ENCODE measurements at places on chromosomes 12 and 14.

DNA sequence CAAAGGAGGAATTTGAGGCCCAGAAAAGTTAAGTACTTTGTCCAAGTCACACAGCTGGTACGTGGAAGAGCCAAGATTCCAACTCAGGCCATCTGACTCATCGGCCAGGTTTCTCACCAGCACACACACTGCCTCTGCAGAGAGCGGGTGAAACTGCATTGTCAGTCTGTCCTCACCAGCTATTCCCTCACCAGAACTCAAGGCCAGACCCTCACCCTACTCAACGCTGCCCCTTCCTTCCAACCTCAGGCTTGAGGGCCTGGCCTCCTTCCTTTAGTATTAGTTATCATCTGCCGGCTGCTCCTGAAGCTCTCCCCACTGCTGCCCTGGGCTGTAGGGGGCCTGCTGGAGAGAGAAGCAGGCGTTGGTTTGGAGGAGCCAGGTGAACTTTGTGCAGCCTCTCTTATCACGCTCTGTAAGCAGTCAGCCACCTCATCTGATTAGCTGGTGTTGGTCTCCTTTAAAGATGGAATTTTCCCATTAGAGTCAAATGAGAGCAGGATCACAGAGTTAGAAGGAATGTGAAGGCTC lies 16.6 kb upstream of the PLEK2 start:
- no peaks in the 10 kb centered on the region for H3K36me3 ChIP-seq
- H3K4me1 ChIP-seq = peaks cover 7% of the 10 kb centered on the region
- DNase-seq = no peak
- H3K27ac ChIP-seq = no peak overlapping the region
- H3K27me3 ChIP-seq = peaks cover 17% of the 10 kb centered on the region
- no peak overlapping the region for H3K4me3 ChIP-seq

- no peak overlapping the region for H3K27ac ChIP-seq
- H3K27me3 ChIP-seq = no peaks in the 10 kb centered on the region
- H3K4me3 ChIP-seq = no peak overlapping the region
- H3K36me3 ChIP-seq = no peaks in the 10 kb centered on the region
- no peaks in the 10 kb centered on the region for H3K4me1 ChIP-seq
- DNase-seq = no peak
Measured at GRCh38 chr14:61653507-61653906, 41.8 kb upstream of the HIF1A start.

- H3K4me3 ChIP-seq = no peak overlapping the region
- H3K36me3 ChIP-seq = peaks cover 32% of the 10 kb centered on the region
- no peaks in the 10 kb centered on the region for H3K27me3 ChIP-seq
- DNase-seq = no peak
Measured at GRCh38 chr12:50720085-50720484, 43.8 kb upstream of the ATF1 start.

GRCh38 chr12:25699454-25699853 lies 146.4 kb upstream of the LMNTD1 start:
- H3K4me1 ChIP-seq = no peaks in the 10 kb centered on the region
- H3K27me3 ChIP-seq = no peaks in the 10 kb centered on the region
- no peak overlapping the region for H3K27ac ChIP-seq
- no peaks in the 10 kb centered on the region for H3K36me3 ChIP-seq

GRCh38 chr14:72792051-72792788 lies 101.7 kb downstream of the DPF3 start:
- H3K4me3 ChIP-seq = no peak overlapping the region
- H3K4me1 ChIP-seq = peaks cover 3% of the 10 kb centered on the region
- H3K36me3 ChIP-seq = no peaks in the 10 kb centered on the region
- no peak overlapping the region for H3K27ac ChIP-seq

- peaks cover 13% of the 10 kb centered on the region for H3K27me3 ChIP-seq
- H3K4me1 ChIP-seq = no peaks in the 10 kb centered on the region
- H3K27ac ChIP-seq = no peak overlapping the region
- DNase-seq = no peak
- H3K4me3 ChIP-seq = no peak overlapping the region
Measured at GRCh38 chr14:105075379-105076295, 10.4 kb upstream of the GPR132 start.

DNA sequence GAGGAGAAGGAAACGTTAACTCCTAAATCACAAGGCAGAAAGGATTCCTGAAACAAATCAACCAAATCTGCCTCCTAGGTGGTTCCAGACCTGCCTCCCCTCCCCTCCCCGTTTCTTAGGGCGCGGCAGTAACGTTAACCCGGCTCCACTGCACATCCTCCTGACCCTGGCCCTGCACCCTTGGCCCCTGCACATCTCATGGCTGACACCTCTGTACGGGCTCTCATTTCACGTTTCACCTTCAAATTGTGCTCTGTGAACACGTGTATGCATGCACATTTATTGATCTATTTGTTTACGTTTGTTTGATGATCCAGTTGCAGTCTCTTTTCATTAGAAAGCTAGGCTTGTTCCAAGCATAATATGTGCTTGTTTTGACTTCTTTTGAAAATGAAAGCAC lies 358.1 kb downstream of the ADGRD1 start:
- H3K4me3 ChIP-seq = no peak overlapping the region
- H3K27ac ChIP-seq = no peak overlapping the region
- DNase-seq = no peak
- H3K36me3 ChIP-seq = no peaks in the 10 kb centered on the region
- no peaks in the 10 kb centered on the region for H3K4me1 ChIP-seq
- no peaks in the 10 kb centered on the region for H3K27me3 ChIP-seq

- no peak overlapping the region for H3K4me3 ChIP-seq
- H3K36me3 ChIP-seq = no peaks in the 10 kb centered on the region
- DNase-seq = no peak
- no peaks in the 10 kb centered on the region for H3K4me1 ChIP-seq
- H3K27me3 ChIP-seq = peaks cover 13% of the 10 kb centered on the region
Measured at GRCh38 chr12:52352951-52353350, 14.3 kb downstream of the KRT85 start.

- no peak overlapping the region for H3K27ac ChIP-seq
- no peak overlapping the region for H3K4me3 ChIP-seq
- no peak for DNase-seq
- H3K27me3 ChIP-seq = no peaks in the 10 kb centered on the region
- H3K4me1 ChIP-seq = no peaks in the 10 kb centered on the region
Measured at GRCh38 chr14:65753061-65753460, 340.5 kb downstream of the FUT8 start.

DNA sequence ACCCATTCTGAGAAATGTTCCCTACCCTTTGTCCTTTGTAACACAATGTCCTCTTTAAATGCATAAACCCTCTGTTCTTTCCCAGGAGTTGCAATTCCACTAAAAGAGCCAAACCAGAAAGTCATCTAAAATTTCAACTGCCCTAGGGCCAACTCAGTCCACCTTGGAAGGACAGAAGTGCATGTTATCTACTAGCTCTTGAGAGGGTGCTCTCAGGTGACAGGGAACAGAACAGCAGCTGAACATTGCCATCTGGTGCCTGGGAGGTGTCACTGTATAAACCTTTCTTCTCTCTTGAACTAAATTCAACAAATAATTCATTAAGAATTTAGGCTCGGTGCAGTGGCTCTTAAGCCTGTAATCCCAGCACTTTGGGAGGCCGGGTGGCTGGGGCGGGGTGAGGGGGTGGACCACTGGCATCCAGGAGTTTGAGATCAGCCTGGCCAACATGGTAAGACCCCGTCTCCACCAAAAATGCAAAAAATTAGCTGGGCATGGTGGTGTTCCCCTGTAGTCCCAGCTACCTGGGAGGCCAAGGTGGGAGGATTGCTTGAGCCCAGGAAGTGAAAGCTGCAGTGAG lies 10.3 kb upstream of the FERMT2 start:
- DNase-seq = peak; percentile 47
- H3K4me1 ChIP-seq = peaks cover 2% of the 10 kb centered on the region
- no peak overlapping the region for H3K4me3 ChIP-seq
- no peaks in the 10 kb centered on the region for H3K36me3 ChIP-seq

- no peaks in the 10 kb centered on the region for H3K36me3 ChIP-seq
- no peak overlapping the region for H3K27ac ChIP-seq
- DNase-seq = no peak
- H3K4me3 ChIP-seq = no peak overlapping the region
- peaks cover 27% of the 10 kb centered on the region for H3K27me3 ChIP-seq
- peaks cover 14% of the 10 kb centered on the region for H3K4me1 ChIP-seq
Measured at GRCh38 chr12:132284071-132284826, 45.1 kb downstream of the GALNT9 start.

DNA sequence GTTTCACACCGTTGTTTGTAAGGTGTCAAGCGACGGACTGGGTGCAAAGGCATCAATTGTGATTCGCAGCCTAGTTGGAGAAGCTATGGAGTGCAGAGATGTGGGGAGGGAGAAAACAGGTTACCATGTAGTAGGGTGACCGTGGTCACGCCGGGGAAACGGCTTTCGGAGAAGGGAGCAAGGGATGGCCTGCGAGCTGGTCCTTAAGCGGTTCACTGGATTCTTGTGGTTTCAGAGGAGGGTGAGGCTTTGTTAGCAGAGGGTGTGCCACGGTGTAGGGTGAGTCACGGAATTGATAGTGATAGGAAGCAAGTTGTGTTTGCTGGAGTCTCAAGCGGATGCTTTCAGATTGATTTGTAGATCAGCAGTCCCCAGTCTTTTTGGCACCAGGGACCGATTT lies 2.3 kb downstream of the PIWIL1 start:
- H3K4me1 ChIP-seq = no peaks in the 10 kb centered on the region
- H3K4me3 ChIP-seq = no peak overlapping the region
- no peaks in the 10 kb centered on the region for H3K36me3 ChIP-seq
- peaks cover 26% of the 10 kb centered on the region for H3K27me3 ChIP-seq
- no peak overlapping the region for H3K27ac ChIP-seq

DNA sequence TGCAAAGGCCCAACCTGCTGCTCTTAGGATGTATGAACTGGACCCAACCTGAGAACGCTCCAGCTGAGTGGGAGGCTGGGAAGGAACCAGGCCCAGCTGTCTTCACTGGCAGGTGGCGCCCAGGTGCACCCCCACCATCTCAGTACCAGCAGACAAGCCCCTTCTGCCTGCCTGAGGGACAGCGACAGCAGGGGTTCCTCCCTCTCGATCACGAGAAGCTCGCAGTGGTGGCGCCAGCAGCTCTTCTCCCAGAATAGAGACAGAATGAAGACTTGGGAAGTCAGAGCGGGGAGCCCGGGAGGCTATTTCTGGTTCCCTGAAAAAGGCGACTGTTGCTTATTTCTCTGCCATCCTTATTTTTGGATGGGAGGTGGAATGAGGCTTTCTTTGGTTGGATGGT lies 46.5 kb downstream of the CHGA start:
- H3K36me3 ChIP-seq = no peaks in the 10 kb centered on the region
- H3K4me1 ChIP-seq = no peaks in the 10 kb centered on the region
- no peaks in the 10 kb centered on the region for H3K27me3 ChIP-seq
- no peak overlapping the region for H3K4me3 ChIP-seq
- no peak overlapping the region for H3K27ac ChIP-seq
- DNase-seq = no peak

GRCh38 chr12:122206976-122207375 lies 3.5 kb downstream of the B3GNT4 start:
- peaks cover 47% of the 10 kb centered on the region for H3K27me3 ChIP-seq
- H3K4me3 ChIP-seq = no peak overlapping the region
- H3K36me3 ChIP-seq = peaks cover 42% of the 10 kb centered on the region

- no peaks in the 10 kb centered on the region for H3K36me3 ChIP-seq
- no peak overlapping the region for H3K4me3 ChIP-seq
- DNase-seq = no peak
- no peaks in the 10 kb centered on the region for H3K27me3 ChIP-seq
Measured at GRCh38 chr12:57887631-57888408, 41.3 kb upstream of the CTDSP2 start.

DNA sequence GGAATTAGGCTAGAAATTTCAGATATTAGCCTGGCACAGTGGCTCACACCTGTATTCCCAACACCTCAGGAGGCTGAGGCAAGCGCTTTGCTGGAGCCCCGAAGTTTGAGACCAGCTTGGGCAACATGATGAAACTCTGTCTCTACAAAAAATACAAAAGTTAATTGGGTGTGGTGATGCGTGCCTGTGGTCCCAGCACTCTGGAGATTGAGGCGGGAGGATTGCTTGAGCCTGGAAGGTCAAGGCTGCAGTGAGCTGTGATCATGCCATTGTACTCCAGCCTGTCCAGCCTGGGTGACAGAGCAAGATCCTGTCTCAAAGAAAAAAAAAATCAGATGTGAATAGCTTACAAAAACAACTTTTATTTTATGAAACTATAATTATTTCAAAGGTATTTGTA lies 15.1 kb downstream of the FRMD6 start:
- no peaks in the 10 kb centered on the region for H3K4me1 ChIP-seq
- no peaks in the 10 kb centered on the region for H3K27me3 ChIP-seq
- no peak for DNase-seq
- H3K4me3 ChIP-seq = no peak overlapping the region

DNA sequence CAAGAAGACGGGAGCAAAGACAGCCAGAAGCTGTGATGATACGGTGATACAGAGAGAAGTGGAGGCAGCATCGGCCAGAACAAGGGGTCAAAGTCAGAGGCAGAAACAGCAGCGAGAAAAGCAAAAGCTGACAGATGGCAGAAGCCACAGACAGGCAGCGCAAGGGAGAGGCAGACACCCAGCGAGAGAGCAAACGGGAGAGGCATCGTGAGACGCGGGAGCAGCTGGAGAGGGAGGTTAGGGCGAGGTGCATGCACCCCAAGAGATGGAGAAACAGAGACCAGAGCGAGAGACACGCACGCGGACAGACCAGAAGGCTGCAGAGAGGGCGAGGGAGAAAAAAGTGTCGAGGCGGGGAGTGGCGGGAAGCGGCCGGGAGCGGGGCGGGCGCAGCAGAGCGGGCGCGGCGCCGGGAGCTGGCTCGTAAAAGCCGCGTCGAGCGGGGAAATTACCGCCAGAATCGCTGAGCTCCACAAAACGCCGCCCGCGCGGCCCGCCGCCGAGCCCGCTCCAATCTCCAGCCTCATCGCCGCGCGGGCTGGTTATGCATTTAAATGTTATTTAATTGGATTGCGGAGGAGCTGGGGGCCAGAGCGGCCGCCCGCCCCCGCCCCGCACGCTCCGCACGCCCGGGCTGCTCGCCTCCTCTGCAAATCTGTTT lies 15.6 kb downstream of the SMUG1 start:
- peaks cover 95% of the 10 kb centered on the region for H3K27me3 ChIP-seq
- peak overlapping the region; percentile 26 for H3K4me3 ChIP-seq
- H3K36me3 ChIP-seq = no peaks in the 10 kb centered on the region
- no peak for DNase-seq
- H3K4me1 ChIP-seq = peaks cover 4% of the 10 kb centered on the region
- H3K27ac ChIP-seq = no peak overlapping the region

DNA sequence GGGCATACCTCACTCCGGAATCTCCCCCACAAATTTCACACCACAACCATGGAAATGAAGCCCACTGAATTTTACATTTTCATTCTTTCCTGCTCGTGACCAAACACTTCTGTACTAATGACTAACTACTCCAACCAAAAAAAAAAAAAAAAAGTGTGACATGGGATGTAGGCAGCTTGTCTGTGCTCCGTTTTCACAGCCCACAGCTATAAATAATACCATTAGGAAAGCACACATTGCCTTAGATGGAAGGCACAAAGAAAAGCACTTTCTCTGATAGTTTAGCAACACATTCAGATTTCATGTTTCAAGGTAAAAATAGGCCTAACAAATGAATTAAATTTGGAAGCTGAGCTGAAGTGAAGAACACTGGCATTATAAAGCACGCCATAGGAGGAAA lies 42.5 kb downstream of the DUSP6 start:
- no peak overlapping the region for H3K27ac ChIP-seq
- no peak overlapping the region for H3K4me3 ChIP-seq
- H3K36me3 ChIP-seq = no peaks in the 10 kb centered on the region
- no peaks in the 10 kb centered on the region for H3K27me3 ChIP-seq

GRCh38 chr12:46300910-46301309 lies 32.1 kb upstream of the SLC38A1 start:
- H3K27me3 ChIP-seq = no peaks in the 10 kb centered on the region
- no peak overlapping the region for H3K27ac ChIP-seq
- no peaks in the 10 kb centered on the region for H3K36me3 ChIP-seq
- H3K4me1 ChIP-seq = peaks cover 8% of the 10 kb centered on the region

- no peak overlapping the region for H3K27ac ChIP-seq
- DNase-seq = no peak
- H3K27me3 ChIP-seq = peaks cover 5% of the 10 kb centered on the region
- no peaks in the 10 kb centered on the region for H3K4me1 ChIP-seq
- no peak overlapping the region for H3K4me3 ChIP-seq
Measured at GRCh38 chr14:64831419-64831818, 48.3 kb downstream of the SPTB start.

All from thymus (tissue), 14 donors.